ENCODE measurements at places on chromosomes 12 and 14.

DNA sequence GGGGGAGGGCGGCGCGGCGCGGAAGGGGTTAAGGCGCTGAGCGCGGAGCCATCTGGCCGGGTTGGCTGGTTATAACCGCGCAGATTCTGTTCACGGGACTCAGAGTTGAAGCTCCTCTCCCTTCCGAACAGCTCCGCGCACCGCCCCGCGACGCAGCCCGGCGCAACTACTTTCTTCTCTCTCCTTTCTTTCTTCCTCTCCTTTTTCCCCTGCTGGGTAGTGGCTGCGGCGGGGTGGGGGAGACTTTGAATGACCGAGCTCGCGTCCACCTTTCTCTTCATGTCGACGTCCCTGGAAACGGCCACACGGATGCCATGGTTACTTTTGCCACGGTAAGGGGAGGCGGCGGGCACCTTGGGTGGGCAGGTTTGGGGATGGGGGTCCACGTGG, at the start of gene NTF3:
Gene NTF3, plus strand, starts transcription at position 98 of the 390 bp plus-strand sequence. Its CDS starts 217 bp downstream, at position 315.
- DNase-seq, result peak; percentile 48

DNA sequence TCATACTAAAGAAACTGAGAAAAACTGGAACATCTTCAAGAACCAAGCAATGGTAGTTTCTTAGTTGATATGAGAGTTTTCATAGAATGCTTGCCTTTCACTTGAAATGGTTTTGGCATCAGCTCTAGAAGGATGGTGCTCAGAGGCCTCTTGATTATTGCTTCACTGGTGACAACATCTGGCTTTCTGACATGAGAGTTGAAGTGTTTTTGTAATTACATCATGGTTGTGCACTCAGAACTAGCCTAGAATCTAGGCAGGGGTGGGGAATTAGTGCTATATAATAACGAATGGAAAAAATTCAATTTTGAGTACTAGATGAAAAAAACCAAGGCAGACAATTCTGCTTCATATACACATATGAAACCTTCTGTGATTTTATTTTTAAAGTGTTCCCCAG, 172.8 kb upstream of the LMNTD1 start:
- no peak for DNase-seq

DNA sequence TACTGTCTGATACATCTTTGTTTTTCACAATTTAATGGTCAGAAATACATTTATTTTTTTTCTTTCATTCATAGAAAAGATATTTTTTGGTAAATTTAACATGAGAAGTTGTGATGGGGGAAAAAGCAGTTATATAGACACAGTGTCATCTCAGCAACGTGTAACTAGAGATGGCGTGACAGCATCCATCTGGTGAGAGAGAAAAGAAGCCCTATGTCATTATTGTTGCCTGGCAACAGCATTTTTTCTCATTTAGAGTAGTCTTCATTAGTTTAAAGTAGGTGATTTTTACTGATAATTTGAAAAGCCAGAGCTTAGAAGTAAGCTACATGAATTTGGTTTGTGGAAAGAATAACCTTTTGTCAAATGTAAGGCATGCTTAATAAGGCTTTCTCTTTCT, 128.6 kb downstream of the ACSS3 start:
- no peak for DNase-seq

DNA sequence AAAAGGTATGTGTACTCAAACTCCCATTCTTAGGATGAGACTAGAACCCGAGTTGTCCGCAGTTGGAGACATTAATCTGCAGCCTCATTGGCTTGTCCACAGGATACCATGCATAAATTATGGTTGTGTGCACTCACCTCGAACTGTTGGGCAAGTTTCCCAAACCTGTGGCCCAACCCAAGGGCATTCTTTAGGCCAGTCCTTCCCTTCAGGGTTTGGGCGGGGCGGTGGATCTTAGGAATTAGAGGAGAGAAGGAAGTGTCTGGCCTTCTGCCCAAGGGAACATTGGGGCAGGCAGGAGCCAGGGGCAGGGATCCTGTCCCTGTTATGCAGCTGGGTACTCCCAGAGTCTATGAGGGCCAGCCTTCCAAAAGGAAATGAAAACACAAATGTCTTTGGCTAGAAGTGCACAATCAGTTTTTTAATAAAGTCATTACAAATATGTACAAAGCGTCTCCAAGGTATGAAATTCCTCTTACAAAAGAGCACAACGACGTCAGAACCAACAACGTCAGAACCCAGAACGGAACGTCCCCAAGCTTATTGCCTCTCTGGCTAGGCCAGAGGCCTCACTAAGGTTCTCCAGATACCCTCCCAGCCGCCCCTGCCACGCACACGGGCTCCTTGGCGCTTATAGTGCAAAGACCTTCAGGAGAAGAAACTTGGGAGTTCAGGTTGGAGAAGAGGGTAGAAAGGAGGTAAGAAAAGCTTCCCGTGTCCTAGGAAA, 25.3 kb downstream of the HRK start:
- no peak for DNase-seq

DNA sequence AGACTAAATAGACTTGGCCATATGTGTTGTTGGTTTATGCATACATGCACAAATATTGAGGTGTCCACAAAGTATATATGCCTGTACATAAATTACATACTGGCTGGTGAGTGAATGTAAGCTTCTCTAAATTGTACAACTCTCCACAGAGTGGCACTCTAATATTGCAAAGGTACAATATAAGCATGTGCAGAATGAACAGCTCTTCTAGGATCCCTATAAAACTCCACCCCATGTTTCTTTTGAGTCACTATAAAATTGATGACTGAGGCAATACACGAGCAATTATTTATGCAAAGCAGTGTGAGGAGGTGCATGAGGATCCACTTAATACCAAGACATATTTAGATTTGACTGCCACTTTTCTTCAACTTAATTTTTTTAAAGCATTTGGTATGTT, 172.2 kb downstream of the NAV3 start:
- DNase-seq, result no peak

- DNase-seq, result no peak
Observed at GRCh38 chr14:84065811-84066210, 1464.1 kb upstream of the FLRT2 start.

DNA sequence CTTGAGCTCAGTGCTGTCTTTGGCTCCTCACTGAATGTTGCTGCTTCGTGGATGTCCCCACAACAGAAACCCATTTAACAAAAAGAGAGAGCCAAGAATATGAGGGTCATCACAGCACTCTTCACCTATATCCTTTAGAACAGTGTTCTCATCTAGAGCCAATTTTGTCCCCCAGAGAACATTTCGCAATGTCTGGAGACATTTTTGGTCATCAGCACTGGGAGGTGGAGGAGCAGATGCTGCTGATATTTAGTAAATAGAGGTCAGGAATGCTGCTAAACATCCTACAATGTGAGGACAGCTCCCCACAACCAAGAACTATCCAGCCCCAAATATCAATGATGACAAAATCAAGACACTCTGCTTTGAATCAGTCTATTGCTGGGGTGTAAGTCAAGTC, 92.5 kb downstream of the BBS10 start:
- no peak for DNase-seq

GRCh38 chr12:105423921-105424320, 93.4 kb downstream of the C12orf75 start:
- no peak for DNase-seq

DNA sequence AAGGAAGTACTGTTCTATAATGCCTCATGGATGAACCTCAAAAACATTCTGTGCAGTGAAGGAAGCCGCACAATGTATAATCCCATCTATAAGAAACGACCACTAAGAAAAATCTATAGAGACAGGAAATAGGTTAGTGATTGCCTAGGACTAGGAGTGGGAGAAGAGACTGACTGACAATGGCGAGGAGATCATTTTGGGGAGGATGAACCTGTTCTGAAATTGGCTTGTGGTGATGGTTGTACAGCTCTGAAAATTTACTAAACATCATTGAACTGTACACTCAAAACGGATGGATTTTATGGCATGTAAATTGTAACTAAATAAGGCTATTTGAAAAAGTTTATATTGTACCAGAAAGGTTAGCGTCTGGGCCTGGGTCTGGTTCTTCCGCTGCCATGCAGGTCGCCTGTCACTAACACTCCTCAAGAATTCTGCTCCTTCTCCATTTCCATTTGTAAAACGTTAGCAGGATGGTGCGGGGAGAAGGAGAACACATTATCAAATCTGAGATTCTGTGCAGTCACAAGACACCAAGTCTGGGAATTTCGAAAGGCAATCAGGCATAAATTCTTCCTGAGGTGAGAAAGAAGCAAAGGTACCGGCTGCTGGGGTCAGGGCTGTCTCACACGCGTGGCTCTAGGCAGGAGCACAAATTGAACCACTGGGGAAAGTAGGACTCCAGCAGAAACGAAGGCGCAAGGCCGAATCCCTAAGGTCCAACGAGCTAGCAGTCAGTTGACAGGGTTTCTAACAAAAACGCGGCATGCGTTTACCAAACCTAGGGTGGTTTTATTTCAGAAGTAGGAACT, 845 bp upstream of the COCH start:
- no peak for DNase-seq

- no peak for DNase-seq
Observed at GRCh38 chr14:52701223-52701622, 5.8 kb upstream of the PSMC6 start.

DNA sequence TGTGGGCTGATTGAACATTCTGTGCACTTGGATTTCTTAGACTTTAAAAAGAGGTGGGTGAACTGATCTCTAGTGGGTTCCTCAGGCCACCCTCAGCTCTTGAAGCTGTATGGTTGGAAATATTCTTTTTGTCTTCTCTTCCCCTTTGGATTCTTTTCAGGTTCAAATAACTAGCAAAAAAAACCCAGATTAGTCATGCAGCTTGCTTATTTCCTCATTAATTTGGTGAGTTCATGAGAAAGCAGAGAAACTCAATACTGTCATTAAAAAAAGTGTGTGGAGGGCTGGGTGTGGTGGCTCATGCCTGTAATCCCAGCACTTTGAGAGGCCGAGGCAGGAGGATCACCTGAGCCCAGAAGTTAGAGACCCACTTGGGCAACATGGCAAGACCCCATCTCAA, 183.4 kb downstream of the ESR2 start:
- no peak for DNase-seq

Data from WTC11 (cell line).